Lower lobe of right lung (tissue), 2 donors: ENCODE measurements at places on chromosomes 11 and 22.

DNA sequence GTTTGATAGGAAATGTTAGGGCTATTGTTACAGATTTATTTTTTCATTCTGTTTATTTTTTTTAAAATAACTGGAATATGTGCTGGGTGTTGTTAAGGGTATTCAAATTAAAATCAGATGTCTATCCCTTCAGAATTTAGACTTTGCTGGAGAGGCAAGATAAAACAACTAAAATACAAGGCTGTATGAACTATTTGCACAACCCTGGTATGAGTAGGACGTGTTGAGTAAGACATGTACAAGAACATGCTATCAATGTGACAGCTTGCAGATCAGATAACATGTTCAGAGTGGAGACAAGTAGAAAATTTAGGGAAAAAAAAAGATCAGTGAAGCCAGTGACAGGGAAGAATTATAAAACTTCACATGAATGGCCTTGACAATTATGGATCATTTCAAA is 853.5 kb downstream of the METTL15 start:
- DNase-seq, result no peak

DNA sequence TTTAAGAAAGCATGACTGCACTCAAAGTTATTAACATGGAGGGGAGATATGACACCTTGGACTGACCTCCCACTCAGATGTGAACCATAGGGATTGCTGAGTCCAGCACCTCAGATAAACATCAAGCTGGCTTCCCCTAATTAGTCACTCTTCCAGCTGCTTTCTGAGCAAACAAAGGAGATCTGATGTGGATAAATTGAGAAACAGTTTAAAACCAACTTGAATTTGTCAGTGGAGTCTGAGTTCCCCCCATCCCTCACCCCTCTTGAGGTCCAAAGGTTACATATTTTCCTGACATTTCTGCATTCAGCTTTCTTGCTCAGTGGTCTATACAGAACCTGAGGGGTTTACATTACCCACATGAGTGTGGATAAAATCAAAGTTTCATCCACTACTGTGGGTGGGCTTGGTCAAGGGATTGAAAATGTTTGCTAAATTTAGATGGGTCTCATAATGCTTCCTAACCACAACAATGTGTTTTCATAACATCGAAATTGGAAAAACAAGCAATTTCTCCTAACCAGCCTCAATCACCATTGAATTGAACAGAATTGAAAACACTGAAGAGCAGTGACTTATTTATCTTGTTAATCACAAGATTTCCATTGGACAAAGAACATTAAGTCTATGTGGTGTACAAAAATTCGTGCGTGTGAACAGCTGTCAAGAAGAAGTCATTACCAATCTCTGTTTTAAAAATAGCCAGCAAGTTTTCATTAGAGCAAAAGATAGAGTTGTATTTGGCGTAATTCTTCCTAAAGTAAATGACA is 292.3 kb downstream of the METTL15 start:
- DNase-seq, result no peak

DNA sequence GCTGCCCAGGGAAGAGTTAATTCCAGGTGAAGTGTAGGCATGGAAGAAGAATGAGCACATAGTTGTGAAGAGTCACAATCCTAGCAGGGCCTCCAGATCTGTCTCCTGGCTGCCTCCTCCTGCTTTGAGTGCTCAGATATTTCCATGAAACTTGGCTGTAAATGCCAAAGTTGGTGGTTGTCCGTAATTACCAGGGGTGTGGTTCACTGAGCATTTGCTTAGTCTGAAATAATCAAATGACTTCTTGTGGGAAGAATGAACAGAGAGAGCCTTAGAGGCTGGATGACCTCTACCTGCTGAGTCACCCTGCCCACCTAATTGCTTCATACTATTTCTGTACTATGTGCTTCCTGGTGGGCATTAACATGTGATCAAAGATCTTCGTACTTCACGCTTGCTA is 50.9 kb downstream of the APIP start:
- no peak for DNase-seq

DNA sequence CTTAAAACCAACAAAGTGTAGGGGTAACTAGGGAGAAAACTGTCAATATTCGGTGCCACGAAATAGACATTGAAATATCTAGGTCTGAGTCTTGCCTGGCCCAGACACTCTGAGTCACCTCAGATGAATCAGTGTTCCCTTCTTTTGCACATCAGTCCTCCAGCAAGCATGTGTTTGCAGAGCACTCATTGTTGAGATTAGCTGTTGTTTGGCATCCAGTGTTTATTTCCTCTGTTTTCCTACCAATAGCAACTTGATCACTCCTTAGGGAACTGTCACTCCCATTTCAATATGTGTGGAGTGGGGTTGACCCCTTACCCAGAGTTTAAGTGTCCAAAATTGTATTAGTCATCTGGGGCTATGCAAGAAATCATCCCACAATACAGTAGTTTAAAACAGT is 4.7 kb upstream of the ASCC2 start:
- no peak for DNase-seq

GRCh38 chr22:45880091-45880715 is 96.8 kb downstream of the WNT7B start:
- peak; percentile 39 for DNase-seq

DNA sequence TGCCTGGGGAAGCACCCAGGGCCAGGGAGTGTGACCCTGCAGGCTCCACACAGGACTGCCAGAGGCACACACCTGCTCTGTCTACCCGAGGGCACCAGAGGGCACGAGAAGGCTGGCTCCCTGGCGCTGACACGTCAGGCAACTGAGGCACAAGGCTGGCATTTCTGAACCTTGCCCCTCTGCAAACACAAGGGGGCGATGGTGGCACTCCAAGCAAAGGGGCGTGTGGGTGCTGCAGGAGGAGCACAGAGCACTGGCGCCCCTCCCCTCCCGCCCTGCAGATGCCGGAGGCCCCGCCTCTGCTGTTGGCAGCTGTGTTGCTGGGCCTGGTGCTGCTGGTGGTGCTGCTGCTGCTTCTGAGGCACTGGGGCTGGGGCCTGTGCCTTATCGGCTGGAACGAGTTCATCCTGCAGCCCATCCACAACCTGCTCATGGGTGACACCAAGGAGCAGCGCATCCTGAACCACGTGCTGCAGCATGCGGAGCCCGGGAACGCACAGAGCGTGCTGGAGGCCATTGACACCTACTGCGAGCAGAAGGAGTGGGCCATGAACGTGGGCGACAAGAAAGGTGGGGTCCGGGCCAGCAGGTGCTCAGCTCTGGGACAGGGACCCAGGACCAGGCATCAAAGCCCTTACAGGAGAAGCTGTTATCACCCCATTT is 20.8 kb upstream of the TXNRD2 start:
- DNase-seq, result peak; percentile 85

GRCh38 chr22:42433754-42434682 is 1.8 kb upstream of the NFAM1 start:
- no peak for DNase-seq

- no peak for DNase-seq
These were observed 9.3 kb upstream of the PAX6 start for GRCh38 chr11:31820438-31820818.

GRCh38 chr11:35323076-35323868 is 96.1 kb downstream of the SLC1A2 start:
- no peak for DNase-seq

DNA sequence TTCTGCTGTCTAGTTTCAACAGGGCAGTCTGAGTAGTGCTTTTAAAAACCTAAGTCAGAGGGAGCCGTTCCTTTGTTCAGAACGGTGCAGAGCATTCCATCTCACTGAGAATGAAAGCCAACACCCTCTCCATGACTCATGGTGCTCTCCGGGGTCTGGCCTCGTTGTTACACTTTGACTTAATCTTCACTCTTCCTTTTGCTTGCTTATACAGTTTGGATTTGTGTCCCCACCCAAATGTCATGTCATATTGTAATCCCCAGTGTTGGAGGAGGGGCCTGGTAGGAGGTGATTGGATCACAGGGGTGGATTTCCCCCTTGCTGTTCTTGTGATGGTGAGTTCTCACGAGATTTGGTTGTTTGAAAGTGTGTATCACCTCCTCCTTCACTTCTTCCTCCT is 292.2 kb downstream of the ST3GAL4 start:
- no peak for DNase-seq

DNA sequence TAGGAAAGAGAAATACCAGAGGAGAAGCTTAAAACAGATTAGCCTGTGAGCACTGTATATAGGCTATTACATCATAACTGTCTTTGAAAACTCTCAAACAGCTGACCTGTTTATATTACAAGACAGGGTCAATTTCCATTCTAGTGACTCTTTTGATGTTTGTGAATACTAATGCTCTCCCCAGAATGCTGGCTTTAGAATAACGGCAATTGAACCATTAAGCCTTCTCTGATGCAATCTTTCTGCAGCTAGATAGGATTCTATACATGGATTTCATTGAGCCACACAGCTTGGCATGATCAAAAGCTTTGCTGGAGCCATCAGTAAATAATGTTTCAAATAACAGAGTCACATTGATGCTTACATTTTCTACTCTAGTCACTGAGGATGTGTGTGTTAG is 122.7 kb upstream of the FAT3 start:
- no peak for DNase-seq
